Activated T-cell treated with anti-CD3 and anti-CD28 coated beads, Interleukin-2, amount 50 U/mL, for 48 hours (primary cell): ENCODE measurements at places on chromosomes 4 and X.
A peak's percentile ranks its signal among the peaks of the same experiment; 100 is the strongest.

DNA sequence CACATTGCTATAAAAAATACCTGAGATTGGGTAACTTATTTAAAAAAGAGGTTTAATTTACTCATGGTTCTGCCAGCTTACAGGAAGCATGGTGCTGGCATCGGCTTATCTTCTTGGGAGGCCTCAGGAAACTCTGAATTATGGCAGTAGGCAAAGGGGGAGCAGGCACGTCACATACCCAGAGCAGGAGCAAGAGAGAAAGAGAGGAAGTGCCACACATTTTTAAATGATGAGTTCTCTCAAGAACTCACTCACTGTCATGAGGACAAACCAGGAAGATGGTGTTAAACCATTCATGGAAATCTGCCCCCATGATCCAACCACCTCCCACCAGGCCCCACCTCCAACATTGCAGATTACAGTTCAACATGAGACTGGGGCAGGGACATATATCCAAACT lies 10.0 kb upstream of the AFF1 start:
- no peak for DNase-seq

DNA sequence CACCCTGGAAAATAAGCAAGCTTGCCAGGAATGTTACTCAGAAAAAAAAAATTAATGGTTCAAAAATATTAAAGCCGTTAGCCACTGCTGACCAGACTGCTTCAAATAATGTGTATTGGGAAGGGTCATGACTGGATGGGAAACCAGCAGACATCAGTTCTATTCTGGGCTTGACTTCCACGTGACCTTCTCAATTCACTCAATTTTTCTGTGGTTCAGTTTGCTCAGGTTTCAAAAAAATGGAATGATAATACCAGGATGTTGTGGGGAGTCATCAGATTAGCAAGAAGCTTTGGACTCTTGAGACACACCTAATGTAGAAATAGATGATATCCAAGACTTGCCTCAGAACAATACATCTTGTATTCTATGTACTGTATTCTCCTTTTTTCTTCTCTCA lies 541.9 kb upstream of the BOD1L1 start:
- no peak for DNase-seq

DNA sequence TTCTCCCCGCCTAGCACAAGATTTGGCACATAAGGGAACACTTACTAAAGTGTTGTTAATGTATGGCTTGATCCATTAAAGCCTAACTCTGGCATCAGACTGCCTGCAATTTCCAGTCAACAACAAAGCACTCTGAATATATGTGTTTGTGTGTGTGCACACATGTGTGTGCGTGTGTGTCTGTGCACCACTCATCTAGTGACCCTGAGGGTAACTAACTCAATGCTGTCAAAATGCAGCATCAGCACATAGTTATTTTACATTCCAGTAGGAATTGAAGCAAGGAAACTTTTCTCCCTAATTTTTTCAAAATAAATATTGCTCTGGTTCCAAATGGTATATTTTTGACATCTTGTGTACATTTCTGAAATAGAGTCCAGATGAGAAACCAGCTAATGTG lies 94.4 kb downstream of the SHROOM4 start:
- DNase-seq = no peak

GRCh38 chr4:22667332-22667940 lies 25.3 kb upstream of the GBA3 start:
- no peak for DNase-seq

DNA sequence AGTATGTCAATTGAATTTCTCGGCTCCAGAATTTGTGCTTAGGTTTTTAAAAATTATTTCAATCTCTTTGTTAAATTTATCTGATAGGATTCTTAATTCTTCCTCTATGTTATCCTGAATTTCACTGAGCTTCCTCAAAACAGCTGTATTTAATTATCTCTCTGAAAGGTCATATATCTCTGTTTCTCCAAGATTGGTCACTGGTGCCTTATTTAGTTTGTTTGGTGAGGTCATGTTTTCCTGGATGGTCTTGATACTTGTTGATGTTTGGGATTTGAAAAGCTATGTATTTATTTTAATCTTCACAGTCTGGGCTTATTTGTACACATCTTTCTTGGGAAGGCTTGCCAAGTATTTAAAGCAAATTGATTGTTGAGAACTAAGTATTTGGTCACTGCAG lies 24.7 kb upstream of the HERC3 start:
- DNase-seq = no peak

DNA sequence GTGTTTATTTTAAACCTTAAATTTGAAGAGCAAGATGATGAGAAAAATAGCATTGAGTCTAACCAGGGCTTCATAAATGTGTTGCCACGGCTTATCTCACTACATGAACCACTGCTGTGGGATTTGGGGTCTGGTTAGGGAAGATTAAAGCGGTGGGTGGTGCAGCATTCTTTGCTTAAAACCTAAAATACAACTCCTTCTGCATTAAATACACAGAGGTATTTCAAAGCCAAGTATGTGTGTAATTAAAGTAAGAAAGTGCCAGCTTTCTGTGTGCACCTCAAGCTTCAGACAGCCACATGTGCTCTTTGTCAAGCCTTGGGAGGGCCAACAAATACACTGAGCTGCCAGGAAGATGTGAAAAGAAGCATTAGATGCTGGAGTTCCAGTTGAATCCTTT lies 128.0 kb downstream of the CPE start:
- no peak for DNase-seq

GRCh38 chr4:78939667-78940008 lies 400 bp upstream of the PAQR3 start:
- no peak for DNase-seq

DNA sequence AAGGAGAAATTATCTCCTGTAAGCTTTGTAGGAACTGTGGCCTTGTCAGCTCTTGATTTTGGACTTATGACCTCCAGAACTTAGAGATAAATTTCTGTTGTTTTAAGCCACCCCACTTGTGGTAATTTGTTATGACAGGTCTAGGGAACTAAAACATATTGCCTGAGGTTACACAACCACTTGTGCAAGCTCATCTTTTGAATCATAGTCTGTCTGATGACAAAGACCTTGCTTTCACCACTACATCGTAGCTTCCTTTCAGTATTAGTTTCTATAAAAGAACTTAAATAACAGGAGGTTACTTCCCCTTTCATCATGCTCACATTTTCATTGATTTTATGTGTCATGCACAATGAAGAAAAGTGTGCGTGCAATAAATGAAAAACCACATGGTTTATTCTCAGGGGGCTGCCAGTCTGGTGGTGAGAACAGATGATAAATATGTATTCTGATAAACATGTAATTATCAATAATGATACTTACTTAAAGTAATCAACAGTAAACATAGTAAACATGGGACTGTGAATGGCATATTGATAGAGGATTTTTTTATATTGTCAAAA lies 690.0 kb upstream of the HS3ST1 start:
- DNase-seq = no peak

- no peak for DNase-seq
Measured at GRCh38 chrX:8834392-8834791, 33.2 kb upstream of the FAM9A start.

GRCh38 chrX:110173192-110174175 lies 144.4 kb downstream of the AMMECR1 start:
- DNase-seq = no peak

- no peak for DNase-seq
Measured at GRCh38 chr4:94551643-94552564, 100.2 kb downstream of the PDLIM5 start.

DNA sequence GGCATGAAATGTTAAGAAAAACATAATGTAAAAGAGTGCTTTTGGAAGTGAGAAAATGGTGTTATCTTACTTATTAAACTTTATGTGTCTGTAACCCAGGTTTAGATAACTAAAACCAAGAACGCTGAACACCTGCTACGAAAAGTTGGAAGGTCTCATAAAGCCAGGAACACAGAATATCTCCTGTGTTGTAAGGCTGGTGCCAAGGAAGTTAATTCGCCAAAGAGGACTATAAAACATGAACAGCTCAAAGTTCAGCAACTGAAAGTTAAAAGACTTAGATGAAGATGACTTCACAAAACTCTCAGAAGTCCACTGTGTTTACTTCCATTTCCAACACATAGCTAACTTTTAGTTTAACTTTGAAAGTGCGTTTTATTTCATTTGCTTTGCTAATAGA lies 54.3 kb downstream of the GPRIN3 start:
- DNase-seq = no peak

GRCh38 chrX:12954981-12955380 lies 19.9 kb upstream of the TMSB4X start:
- DNase-seq = no peak

GRCh38 chrX:11427453-11428071 lies 134.3 kb downstream of the AMELX start:
- DNase-seq = peak; percentile 15

- DNase-seq = no peak
Measured at GRCh38 chr4:30754021-30754420, 33.9 kb downstream of the PCDH7 start.

GRCh38 chrX:121301356-121301755 lies 253.9 kb downstream of the GLUD2 start:
- no peak for DNase-seq

DNA sequence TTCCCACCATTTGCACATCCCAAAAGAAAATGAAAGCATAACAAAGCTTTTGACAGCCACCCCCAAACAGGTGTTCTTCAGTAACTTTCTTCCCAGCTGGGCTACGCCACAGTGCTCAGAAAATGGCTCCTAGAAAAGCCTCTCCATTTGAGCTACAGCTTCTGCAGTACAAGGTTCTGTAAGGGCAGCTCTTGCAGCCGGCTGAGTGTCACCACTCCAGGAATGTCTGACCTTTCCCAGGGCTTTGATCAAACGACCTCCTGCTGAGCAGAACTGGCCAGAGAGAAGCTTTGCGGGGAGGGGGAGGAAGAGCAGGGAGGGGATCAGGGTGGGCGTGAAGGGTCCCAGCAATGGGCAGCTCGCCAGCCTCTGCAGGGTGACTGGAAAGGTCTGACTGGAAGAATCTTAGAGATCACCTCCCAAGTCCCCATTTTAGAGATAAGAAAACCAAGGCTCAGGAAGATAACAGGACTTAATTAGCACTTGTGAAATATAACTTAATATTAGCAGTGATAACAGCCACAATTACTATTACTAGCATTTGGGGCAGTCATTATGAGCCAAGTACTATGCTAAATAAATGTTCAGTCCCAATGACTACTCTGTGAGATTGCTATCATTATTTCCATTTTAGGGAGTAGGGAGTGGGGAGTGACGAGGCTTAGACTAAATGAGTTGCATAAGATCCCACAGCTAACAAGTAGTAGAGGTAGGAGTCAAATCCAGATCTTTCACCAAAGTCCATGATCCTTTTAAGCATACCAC lies 51.1 kb downstream of the LEF1 start:
- DNase-seq = no peak

DNA sequence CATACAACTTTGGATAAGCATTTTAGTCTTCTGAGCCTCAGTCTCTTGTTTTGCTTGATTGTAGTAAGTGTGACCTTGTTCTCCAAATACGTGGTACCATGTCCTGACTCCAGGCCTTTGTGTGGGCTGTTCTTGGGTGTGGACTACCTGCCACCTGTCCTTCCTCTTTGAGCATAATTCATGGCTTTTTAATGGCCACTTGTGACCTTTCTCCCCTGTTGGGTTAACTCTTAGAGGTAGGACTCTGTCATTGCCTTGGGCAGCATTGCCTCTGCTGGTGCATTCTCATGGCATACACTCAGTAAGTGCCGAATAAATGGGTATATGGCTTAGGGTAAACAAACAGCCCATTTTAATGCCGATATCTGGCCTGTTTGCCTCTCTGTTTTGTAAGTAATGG lies 3.0 kb downstream of the NSD2 start:
- DNase-seq = no peak

DNA sequence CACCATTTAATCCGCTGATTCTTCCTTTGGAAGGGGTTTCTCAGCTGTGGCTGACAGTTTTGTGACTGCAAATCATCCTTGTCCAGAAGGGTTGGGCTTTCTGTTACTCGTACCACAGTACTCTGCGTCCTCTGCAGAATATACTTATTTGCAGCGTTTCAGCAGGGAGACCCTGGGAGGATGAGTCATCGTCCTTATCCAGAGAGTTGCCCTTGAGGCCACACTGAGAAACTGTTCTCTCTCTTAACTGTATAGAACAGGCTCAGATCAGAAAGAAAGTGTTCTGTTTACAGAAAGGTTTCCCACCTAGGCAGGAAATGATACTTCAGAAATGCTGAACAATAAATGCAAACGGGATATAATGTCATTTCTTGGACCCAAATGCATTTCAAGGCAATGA lies 47.8 kb upstream of the DDX53 start:
- DNase-seq = no peak

DNA sequence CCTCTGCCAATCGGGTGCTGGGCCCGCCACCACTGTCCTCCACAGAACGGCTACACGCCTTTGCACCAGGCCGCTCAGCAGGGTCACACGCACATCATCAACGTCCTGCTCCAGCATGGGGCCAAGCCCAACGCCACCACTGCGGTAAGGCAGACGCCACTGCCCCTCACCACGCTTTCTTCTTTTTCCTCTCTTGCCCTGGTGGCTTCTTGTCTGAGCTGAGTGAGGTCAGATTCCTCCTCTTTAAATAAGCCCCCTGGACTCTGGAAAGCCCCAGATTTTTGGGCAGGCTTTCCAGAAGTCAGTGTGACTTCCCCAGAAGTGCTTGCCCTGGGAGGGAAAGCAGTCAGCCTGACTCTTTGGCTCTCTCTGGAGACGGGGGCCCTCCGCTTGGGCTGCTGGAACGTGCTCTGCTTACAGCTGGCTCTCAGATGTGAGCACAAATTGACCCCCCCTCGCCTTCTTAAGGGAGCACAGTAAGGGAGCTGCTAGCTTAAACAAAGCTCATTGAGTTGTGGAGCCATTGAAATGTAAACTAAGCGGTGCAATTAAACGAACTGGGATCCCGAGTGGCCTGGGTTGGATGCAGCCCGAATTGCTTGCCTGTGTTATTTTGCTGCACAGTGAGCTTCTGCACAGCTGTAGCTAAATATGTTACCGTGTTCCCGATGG lies 243.1 kb downstream of the ANK2 start:
- DNase-seq = no peak

DNA sequence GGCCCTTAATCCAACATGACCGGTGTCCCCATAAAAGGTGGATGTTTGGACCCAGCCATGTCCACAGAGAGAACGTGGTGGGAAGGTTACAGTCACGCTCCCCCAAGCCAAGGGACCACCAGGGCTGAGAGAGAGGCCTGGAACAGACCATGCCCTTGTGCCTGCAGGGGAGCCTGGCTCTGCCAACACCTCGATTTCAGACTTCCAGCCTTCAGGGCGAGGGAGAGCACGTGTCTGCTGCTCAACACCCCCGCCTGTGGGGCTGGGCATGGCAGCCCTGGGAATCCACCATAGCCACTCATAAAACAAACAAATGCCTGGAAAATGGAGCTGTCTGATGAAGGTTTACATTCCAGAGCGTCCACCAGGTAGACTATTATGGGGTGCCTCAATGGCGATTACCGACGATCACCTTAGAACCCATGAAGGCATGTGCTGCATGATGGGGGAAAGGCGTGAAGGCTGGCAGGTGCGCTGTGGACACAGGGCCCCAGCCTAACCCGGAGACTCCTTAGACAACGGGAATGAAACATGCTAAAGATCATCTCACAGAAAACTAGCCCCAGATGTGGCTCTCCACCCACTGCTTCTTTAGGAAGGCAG lies 42.3 kb upstream of the HMX1 start:
- DNase-seq = no peak

- DNase-seq = no peak
Measured at GRCh38 chrX:2632533-2633504, 58.3 kb upstream of the CD99 start.

- no peak for DNase-seq
Measured at GRCh38 chr4:52868133-52868532, 6.0 kb downstream of the RASL11B start.
